SK-N-DZ (cell line): ENCODE measurements at places on chromosomes 13 and 19.

- DNase-seq: no peak
Measured at GRCh38 chr19:49315111-49315510, 9.9 kb downstream of the SLC6A16 start.

DNA sequence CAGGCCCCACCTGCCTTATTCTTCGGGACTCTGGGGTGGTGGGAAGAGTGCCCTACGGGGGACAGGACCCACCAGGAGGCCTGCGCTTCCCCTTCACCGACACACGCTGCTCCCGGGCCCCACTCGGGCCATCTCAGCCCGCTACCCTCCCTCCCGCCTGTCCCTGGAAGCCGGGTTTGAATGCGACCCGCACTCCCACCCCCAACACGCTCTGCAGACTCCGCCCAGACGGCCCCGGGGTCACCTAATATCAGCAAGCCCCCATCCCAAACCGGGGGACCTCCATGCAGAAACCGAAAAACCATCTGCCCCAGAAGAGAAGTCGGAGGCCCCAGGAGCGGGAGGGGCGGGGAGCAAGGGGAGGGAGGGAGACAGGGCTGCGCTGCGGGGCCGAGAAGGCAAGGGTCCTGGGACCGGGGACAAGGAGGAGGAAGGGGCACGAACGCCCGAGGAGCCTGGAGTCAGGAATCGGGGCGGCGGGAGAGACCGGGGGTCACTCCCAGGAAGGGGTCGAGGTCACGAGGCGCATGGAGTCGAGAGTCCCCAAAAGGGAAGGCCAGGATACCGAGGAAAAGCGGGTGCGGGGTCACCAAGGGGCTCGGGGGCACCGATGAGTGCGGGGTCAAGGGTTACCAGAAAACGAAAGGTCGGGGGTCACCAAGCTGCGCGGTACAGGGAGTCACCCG, 766 bp downstream of the SBNO2 start:
- no peak for DNase-seq

DNA sequence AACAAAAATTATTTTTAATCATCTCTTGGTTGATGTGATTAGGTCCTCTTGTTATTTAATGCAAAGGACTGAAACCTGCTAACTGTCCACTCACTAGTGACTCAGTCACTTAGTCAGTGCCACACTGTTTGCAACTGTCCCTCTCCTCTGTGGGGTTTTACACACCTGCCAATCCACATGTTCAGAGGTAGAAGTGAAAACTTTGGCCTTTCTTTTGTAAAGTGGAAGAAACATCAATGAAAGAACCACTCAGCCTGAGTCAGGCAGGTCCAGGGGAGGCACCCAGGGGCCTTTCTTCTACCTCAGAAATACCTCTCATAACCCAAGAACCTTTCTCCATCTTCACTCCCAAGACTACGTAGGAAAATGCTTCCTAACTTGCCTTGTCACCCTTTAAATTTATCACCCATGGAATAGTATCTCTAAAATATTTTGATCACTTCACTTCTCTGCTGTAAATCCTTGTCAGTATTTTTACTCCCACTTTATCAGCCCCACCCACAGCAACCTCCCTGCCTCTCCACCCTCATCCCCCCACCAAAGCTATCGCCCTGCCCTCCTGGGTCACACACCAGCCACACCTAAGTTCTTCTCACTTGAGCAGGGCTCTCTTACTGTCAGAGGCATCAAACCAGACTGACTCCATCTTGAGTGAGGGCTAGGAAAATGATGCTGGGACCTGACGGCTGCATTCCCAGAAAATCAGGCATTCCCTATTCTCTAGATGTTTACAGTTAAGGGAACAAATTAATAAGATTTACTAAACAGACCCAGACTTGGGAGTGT, 29.6 kb upstream of the EEF1AKMT1 start:
- no peak for DNase-seq

GRCh38 chr13:23703246-23703860, 133.1 kb downstream of the TNFRSF19 start:
- no peak for DNase-seq

DNA sequence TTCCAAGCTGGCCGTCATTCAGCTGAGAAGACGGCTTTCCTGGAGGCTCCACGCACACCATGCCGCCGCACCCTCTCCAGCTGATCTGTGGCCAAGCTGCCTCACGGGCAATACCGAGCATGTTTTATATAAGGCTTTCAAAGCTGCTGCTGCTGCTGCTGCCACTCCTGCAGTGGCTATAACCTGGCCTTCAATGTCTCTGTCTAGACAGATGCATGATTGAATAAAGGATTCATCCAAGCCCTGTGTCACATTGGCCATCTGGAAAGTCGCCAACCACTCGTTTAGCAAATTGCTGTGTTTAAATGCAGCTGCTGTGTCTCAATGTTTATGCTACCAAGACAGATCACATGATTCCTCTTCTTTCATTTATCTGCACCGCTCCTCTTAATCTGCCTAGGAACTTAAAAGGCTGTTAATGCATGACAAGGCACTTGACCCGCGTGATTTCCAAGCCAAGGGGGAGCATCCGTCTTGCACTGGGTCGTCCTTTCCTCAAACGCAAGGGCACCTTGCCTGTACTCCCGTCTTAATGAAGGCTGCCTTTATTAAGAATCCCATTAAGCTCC, 114.3 kb downstream of the TEX26 start:
- peak; percentile 97 for DNase-seq

GRCh38 chr19:42081584-42082203, 5.7 kb downstream of the ZNF574 start:
- DNase-seq: no peak

DNA sequence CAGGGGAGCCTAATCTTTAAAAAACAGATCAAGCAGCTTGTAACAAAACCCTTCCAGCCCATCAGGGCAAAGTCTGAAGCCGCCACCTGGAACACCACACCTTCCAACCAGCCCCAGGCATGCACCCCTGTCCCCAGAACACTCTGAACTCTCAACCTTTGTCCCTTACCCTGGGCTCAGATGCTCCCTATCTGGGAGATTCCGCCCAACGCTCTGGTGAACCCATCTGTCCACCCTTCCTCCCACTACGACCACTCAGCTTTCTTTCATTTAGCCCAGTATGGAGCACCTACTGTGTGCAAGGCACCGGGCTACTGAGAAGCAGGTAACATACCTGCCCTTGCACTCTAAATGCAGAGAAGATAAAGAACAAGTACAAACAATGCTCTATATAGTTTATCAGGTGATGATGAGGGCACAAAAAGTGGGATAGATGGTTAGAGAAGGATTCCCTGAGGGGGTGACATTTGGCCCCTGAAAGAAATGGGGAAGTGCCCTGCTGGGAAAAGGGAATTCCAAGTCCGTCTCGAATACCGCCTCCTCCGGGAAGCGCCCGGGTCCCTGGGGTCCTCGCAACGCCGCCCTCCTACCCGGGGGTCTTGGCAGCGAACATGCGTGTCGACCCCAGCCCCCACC, 629 bp downstream of the PEPD start:
- DNase-seq: no peak

DNA sequence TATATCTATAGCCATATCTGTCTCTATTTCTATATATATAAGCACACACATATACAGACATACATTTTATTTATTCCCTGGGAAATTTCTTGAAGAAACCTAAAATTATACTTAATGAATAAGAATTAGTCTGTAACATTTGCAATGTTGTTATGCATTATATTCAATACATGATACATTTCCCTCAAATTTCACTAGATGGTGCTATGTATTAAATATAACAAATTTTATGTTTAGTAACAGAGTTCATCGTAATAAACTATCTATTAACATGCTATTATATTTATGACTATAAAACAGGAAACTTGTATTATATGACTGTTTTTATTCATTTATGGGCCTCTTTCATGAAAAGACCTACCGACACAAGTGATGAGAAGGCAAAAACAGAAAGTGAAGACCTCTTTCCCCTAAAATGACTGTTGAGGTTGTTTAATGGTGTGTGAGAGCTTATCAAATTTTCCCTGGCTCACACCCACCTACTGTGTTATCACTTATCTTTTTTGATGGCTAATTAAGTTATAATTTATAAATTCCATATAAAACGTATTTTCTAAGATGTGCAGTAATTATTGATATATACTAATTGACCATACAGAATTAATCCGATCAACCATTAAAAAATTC, 881.9 kb downstream of the SLITRK6 start:
- DNase-seq: peak; percentile 36

DNA sequence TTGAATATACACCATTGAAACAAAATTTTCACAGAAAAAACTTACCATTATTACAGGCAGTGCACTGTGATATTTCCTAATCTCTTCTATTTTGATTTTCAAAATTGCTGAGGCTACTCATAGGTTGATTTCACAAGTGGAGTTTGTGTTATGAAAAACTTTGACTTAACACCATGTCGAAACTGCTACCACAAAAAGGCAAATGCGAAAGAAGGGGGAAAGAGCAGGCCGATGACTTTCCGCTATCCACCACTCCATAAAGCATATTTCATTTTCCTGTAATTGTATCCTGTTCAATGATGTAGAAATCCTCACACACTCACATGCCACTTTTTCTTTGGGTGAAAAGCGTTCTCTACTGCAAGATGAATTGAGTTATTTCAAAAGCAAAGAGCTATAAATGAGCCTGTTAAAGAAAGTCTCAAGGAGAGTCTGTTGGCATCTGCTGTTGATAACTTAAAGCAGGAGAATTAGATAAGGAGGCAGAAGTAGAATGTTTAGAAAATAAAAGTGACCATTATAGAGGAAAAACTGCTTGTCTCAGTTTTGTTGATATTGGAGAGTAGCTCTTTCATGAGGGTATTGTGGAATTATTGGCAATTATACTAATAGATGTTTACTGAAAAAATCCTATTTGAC, 18.8 kb downstream of the KL start:
- no peak for DNase-seq

DNA sequence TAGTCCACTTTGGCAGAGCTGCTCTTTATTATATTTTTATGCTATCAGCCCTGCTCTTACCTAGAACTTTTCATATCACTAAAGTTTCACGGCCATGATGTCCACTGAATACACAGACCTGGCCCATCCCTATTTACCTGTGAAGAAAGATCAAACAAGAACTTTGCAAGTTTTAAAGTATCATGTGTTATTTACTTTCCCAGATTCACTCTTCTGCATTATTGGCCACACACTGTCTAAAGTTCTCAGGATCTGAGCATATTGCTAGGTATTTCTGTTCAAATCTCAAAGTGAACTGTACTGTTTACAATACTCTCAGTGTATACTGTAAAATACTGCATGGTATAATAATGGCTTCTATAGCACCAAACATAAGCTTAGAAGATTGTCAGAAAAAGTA, 405.2 kb downstream of the KLF12 start:
- no peak for DNase-seq

DNA sequence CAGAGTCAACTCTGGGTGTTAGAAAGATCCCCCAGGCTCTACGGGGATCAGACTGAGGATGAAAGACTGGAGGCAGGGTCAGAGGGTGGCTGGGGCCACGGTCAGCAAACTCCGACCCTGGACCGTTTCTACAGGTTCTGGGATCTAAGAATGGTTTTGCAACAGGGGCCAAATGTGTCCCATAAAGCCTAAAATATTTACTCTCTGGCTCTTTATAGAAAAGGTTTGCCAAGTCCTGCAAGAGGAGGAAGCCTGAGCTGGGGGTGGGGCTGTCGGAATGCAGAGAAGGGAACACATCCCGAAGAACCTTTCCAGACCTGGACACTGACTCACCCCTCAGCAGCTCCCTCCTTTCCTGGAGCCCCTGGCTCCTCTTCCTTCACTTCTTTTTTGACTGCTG, 20.7 kb downstream of the LIG1 start:
- no peak for DNase-seq

GRCh38 chr13:112818698-112819045, 128.8 kb downstream of the ATP11A start:
- no peak for DNase-seq

GRCh38 chr13:46004491-46004890, 48.1 kb downstream of the ZC3H13 start:
- DNase-seq: no peak

GRCh38 chr19:2726904-2727639, 5.9 kb upstream of the DIRAS1 start:
- DNase-seq: no peak

DNA sequence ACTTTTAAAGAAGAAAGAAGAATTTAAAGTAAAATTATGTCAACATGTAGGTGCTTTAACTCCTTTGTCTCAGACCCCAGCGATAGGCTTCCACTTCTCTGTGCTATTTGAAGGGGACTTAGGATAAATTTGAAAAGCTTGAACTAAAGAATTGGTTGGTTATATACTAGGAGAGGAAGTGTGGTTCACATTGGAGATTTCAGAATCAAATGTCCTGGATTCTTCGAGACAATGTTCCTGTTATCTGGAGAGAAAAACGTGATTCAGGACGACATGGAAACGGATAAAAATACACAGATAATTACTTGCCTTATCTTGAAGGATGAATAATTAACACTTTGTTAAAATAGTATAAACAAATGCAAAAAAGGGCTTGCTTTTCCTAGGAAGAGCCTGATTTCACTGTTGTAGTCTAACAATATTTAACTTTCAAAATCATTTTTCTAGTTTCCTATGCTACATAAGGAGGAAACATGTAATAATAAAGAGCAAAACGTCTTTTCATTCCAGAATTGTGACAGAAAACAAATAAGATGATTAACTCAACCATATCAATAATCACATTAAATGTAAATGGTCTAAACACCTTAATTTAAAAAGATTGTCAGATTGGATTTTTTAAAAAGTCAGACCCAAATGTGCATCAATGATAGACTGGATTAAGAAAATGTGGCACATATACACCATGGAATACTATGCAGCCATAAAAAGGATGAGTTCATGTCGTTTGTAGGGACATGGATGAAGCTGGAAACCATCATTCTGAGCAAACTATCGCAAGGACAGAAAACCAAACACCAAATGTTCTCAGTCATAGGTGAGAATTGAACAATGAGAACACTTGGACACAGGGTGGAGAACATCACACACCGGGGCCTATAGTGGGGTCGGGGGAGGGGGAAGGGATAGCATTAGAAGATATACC, 724 bp upstream of the ZNF780A start:
- DNase-seq: no peak

DNA sequence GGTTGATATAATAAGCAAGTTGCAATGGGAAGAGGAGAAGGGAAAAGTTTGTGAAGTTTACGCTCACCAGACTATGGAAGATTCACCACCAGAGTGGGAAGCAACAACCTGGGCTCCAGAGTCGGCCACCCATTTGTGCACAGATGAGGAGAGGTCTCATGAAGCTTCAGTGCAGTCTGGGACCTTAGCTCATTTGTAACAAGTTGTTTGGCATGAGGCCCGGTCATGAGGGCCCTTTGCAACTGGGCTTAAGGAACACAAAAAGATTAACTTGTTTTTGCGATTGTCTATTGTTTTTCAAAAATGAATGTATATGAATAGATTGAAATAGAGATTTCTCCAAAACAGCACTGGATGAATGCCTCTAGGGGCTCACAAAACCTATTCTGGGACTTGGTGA, 94.2 kb downstream of the ZNF737 start:
- DNase-seq: no peak

DNA sequence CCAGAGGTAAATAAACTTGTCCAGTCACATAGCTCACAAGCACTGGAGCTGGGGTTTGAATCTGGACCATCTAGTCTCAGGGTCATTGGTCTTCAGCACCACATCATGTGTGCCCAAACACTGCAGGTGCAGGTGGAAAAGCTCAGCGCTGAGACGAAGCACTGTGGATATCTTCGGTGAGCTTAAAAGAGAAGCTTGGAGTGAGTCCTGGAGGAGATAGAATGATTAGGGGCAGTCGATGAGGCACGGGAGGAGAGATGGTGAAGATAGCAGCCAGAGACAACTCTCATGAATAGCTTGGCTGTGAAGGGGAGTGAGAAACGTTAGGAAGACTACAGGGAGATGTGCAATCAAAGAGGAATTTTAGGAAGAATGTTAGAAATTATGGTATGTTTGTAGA, 389.3 kb downstream of the FGF9 start:
- DNase-seq: no peak

GRCh38 chr19:49549045-49549444, 21.2 kb downstream of the RCN3 start:
- no peak for DNase-seq

- no peak for DNase-seq
Measured at GRCh38 chr19:46904114-46905060, 43.6 kb downstream of the ARHGAP35 start.
